Fibroblast of skin of right biceps (primary cell): ENCODE measurements at places on chromosomes 2 and 18.

DNA sequence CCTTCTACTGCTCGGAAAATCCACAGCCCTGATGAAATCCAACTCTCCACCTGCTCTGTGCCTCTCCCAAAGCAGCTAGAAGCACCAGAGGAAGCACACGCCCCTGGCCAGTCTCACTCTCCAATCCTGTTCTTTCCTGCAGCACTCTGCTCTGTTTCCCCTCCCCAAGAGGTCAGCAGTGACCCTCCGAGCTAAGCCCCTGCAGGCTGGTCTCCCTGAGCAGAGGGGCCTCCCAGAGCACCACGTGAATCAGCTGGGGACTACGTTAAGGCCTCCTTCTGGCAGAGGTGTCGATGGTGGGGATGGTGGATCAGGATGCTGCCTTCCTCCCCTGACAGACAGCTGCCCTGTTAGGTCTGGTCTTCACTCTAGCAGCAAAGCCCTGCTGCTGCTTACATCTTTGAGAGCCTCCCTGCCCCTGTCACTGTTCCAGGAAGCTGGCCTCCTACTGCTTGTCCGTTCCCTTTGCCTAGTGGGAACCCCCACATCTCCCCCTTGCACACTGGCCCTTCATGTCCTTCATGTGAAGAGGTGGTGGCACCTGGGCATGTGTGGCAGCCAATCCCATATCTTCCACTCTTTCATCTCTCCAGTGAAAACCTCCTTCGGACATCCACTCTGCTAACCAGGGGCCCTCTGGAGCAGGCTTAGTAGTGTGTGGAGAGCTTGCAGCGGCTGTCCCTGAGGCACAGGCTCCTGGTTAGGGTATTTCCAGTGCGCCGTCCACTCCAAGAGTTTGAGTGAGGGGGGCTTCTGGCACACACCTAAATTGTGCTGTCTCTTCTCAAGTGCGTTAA is 307.5 kb upstream of the HS6ST1 start:
- DNase-seq: no peak

DNA sequence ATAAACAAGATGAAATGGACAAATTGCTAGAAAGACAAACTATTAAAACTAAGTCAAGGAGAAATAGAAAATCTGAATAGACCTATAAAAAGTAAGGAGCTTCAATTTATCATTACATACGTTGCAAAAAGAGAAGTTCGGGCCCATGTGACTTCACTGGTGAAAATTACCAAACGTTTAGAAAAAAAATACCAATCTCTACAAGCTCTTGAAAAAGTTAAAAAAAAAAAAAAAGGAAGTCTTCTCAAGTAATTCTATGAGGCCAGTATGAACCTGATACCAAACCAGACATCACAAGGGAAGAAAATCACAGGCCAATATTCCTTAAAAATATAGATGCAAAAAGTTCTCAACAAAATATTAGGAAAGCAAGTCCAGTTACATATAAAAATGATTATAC is 20.2 kb upstream of the ACVR2A start:
- no peak for DNase-seq

GRCh38 chr18:37561986-37562385 is 3.6 kb downstream of the CELF4 start:
- DNase-seq: no peak

GRCh38 chr2:74223941-74224770 is 25.7 kb downstream of the MTHFD2 start:
- no peak for DNase-seq

GRCh38 chr2:28687640-28688385 is 63.8 kb upstream of the PPP1CB start:
- no peak for DNase-seq

- DNase-seq: no peak
Observed at GRCh38 chr2:238063414-238064189, 2.8 kb downstream of the SCLY start.

GRCh38 chr2:174776675-174777074 is 12.4 kb upstream of the CHRNA1 start:
- DNase-seq: no peak

DNA sequence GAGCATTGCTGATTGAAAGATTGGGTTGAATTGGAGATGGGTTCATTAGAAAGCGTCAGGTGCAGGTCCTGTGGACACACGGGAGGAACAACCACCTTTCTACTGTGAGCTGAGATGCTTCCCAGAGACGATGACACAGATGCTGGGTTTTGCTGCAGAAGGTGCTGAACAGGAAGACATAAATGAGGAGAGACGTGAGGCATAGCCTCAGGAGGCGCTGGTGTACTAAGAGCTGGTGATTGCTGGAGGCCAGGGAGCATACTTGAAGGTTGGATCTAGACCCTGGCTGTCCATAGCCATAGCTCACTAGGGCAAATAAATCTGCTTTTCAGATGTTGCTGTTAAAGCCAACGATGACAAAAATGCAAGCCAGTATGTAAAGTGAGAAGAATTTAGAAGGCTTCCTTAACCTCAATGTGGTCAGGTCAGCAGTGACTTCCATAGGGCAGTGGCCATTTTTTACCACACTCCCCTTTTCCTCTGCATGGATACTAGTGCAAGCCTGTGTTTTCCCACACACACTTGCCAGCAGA is 153.7 kb downstream of the SOX11 start:
- peak; percentile 39 for DNase-seq

GRCh38 chr2:209323738-209324137 is 100.1 kb upstream of the MAP2 start:
- DNase-seq: no peak

GRCh38 chr2:207987025-207987716 is 38.2 kb downstream of the PLEKHM3 start:
- DNase-seq: no peak

DNA sequence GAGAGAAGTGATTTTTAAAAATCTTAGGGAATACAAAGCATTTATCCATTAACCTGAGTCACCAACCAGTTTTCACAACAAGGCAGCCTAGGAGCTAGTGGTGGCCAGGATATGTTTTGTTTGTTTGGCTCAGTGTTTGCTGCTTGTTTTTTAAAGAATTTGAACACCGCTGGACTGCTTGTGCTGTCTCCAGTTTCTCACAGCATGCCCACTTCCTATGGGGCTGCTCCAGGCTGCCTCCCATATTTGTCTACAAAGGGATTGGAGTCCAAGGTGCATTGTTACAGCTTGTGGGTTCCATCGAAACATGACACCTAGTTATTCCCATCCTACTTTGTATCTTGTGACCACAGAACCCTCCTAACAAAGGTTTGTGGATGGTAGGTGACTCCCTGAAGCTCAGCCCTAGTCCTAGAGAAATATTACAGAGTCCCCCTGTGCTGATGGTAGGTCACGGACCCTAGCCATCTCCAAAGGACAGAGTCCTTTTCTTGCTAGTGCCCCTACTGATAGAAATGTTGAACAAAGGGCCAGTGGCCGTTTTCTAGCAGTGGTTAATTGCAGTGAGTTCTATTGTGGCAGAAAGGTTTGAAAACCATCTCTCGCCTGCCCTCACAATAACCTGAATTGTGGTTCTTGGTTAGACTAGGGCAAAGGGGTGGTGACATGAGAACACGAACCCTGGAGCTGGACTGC is 23.2 kb downstream of the GPR39 start:
- DNase-seq: peak; percentile 19

DNA sequence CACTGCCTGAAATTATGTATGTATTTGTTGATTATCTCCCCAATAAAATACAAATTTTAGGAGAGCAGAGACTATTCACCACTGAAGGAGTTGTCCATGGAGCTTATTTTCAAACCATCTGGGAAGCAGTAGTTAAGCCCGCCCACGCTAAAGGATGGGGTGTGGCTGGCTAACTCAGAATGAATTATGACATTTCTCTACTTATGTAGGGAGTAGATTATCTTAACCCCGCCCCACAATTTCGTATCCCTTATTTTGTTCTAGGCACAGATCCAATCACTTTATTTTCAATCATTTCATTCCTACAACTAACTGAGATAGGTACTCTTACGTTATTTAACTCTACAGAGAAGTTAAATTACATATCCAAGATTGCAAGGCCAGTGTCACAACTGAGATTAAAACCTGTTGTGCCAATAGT is 1.4 kb upstream of the LAPTM4A start:
- peak; percentile 79 for DNase-seq

DNA sequence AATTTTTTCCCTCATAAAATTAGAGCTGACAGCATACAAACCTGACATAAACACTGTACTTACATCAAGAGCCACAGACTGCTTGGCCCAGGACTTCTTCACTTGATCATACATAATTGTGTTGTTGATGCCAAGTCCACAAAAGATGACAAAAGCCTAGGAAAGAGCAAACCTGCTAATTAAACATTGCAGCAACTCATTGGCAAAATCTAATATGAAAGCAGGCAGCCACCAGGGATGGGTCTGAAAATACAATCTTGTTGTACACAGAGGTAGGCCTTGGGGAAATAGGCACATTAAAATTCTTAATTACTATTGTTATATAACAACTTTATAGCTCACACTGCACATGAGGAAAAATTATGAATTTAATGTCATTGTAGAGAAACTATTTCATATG is 255.8 kb downstream of the PDE11A start:
- DNase-seq: no peak

- DNase-seq: no peak
Observed at GRCh38 chr2:196096982-196097745, 28.5 kb upstream of the DNAH7 start.

- no peak for DNase-seq
Observed at GRCh38 chr2:230077851-230078547, 9.3 kb upstream of the SLC16A14 start.

GRCh38 chr18:56124186-56124585 is 514.2 kb downstream of the TXNL1 start:
- peak; percentile 94 for DNase-seq

GRCh38 chr2:179936654-179937053 is 70.4 kb downstream of the CWC22 start:
- DNase-seq: peak; percentile 5

DNA sequence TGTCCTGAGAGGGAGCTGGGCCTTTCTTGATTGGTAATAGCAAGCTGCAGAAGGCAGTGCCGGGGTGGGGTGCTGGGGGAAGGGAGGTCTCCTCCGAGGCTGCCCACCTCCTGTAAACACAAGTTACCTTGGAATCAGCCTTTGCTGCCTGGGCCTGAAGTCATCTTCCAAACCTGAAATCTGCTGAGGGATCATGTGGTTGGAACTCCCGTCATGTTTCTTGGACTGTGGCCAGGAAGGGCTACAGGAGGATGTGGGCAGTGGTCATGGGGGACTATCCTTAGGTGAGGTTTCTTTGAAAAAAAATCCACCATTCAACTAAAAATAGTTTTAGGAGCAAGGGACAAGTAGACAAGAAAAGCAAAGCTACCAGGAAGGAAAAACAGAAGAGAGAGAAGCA is 74.2 kb downstream of the CDK15 start:
- peak; percentile 82 for DNase-seq

GRCh38 chr2:144679942-144680341 is 160.0 kb upstream of the ZEB2 start:
- DNase-seq: no peak

GRCh38 chr2:217418090-217418489 is 558.2 kb upstream of the TNP1 start:
- peak; percentile 90 for DNase-seq

GRCh38 chr2:238114851-238115660 is 14.9 kb downstream of the ESPNL start:
- no peak for DNase-seq

DNA sequence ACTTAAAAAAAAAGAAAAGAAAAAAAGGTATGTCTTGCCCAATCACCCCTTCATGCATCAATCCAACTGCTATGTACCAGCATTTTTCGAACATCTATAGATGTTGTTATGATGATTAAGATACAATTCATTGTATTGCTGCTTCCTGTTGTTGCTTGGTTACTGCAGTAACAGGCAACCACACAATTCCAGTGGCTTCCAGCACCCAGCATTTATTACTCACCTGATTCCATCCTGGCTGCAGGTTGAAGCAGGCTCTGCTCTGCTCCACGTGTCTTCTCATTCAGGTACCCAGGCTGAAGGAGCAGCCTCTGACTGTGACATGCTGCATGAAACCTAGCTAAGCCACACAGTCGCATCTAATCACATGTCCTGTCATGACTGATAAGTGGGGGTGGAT is 196.9 kb downstream of the INO80D start:
- peak; percentile 59 for DNase-seq

DNA sequence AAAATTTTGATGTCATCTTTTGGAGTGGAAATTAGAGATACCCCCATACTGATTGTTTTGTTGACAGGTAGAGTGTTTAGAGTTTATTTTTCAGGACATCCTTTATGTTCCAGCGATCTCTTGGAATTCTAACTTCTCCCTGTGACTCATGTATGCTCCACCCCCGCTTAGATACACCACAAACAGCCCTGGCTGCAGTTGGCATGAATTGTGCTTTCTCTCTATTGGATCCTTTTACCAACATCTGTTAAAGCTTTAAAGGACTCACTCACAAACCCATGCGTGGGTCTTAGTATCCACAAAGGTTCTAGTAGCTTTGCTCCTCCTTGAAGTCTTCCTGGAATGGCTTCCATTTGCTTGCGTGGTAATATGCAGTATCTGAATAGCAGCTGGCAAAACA is 409.5 kb upstream of the POU3F3 start:
- DNase-seq: peak; percentile 36

- no peak for DNase-seq
Observed at GRCh38 chr2:133716166-133716565, 147.9 kb upstream of the NCKAP5 start.

- no peak for DNase-seq
Observed at GRCh38 chr2:49037197-49037596, 117.1 kb downstream of the FSHR start.

DNA sequence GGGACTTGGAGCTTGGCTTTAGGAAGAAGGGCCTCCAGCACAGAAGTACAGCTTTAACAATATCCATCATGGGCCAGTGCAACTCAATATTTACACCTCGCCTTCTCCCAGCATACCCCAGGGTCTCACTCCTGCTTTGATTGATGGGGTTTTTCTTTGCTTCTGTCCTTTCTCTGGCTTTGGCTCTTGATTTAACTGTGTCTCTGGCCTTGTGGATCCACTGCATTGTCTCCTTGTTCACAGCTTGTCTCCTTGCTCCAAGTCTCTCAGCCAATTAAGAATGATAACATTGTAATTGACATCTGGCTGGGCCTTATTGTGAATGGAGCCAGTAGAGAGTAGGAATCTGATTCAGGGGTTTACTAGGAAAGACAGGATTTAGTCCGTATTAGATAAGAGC is 1019.5 kb downstream of the TMEM182 start:
- DNase-seq: no peak

DNA sequence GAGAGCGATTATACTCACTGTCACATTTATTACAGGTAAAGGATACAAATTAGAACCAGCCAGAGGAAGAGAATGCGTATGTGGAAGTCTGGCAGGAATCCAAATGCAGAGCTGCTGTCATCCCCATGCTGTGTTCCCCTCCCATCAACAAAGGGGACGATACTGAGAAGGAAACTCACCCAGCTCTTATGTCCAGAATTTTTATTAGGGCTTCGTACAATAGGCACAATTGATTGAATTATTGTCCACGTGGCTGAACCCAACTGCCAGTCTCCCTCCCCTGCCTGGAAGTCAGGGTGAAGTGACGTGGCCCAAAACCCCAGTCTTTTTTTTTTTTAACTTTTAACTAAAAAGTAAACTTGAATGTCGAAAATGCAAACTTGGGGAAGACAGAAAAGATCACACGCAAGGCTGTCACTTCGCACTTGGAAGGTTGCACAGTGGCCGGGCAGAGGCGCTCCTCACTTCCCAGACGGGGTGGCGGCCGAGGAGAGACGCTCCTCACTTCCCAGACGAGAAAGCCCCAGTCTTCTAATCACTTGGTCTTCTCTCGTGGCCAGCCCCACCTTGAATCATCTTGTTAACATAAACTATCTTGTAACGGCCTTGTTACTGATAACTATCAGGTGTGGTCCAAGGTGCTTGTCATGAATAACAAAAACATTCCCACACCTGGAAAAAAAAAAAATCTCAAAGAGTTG is 40.0 kb upstream of the ITSN2 start:
- DNase-seq: no peak
